ENCODE measurements at places on chromosomes 1 and 21. TPM values are rescaled to one million over a fixed set of nuclear protein-coding genes. Genes with fewer than 3 reads are reported as not detected.

- no peak overlapping the region for H3K4me3 ChIP-seq
- DNase-seq: no peak
- no peaks in the 10 kb centered on the region for H3K27me3 ChIP-seq
- H3K27ac ChIP-seq: no peak overlapping the region
These were observed 4.4 kb downstream of the TMEM200B start for GRCh38 chr1:29119121-29119929.

DNA sequence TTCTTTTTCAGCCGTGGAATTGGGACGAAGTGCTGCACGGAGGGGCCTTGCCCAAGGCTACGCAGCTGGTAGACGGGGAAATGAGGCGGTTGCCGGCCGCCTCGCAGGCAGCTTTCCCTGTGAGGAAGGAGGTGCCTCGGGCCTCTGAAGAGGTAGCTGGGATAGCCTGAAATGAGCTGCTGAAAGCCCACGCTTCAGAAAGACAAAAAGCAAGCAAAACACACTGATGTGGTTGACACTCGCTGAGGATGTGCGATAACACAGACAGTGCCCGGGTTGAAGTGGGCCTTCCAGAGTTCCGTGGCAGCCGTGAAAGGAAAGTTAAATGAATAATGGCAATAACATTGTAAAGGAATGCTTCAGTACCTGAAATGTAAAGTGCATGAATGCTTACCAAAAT, 47.2 kb downstream of the S1PR1 start:
- peak overlapping the region; percentile 83 for H3K27ac ChIP-seq
- peak overlapping the region; percentile 79 for H3K4me3 ChIP-seq
- DNase-seq: peak; percentile 48
- no peaks in the 10 kb centered on the region for H3K27me3 ChIP-seq
- H3K4me1 ChIP-seq: peaks cover 94% of the 10 kb centered on the region

The KIAA0040 gene
- total RNA-seq: 37.4 TPM

The E2F2 gene
- 24.7 TPM for total RNA-seq

The PODN gene
- not detected for total RNA-seq

GRCh38 chr1:231446138-231446537, 24.1 kb upstream of the EGLN1 start:
- no peaks in the 10 kb centered on the region for H3K4me1 ChIP-seq
- no peak overlapping the region for H3K27ac ChIP-seq
- no peak for DNase-seq
- no peak overlapping the region for H3K4me3 ChIP-seq

DNA sequence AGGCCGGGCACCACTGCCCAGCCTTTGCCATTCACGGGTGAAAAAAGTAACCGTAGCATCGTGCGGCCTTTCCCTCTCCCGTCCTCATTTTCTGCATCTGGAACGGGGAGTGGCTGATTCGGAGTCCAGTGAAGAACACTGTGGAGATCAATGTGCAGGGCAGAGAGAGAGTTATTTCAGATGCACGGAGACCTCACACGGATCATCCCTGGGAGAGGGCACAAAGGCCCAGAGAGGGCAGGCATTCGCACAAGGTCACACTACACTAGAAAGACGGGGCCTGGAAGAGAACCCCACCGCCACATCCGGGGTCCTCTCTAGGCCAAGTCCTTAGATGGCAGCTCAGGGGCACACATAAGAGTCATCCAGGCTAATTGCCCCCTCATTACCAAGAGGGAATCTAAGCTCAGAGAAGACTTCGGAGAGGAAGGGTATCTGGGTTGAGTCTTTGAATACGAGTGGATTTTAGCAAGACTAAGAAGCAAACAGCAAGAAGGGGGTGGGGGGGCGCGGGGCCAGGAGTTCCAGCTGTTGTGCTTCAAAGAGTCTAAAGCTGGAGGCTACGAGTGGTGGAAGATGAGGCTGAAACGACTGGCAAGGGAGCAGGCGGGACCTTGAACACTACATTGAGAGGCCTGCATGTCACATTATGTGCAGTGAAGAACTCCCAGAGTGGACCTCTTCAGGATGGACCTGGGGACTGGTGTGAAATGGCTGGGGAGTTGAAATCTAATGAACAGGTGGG, 857 bp downstream of the GPX7 start:
- peaks cover 2% of the 10 kb centered on the region for H3K36me3 ChIP-seq
- no peaks in the 10 kb centered on the region for H3K27me3 ChIP-seq
- peak; percentile 29 for DNase-seq
- H3K4me3 ChIP-seq: peak overlapping the region; percentile 90
- peaks cover 52% of the 10 kb centered on the region for H3K4me1 ChIP-seq

The CLEC20A gene
- total RNA-seq: not detected

The OR6F1 gene
- total RNA-seq: not detected

- peaks cover 1% of the 10 kb centered on the region for H3K36me3 ChIP-seq
- H3K27me3 ChIP-seq: no peaks in the 10 kb centered on the region
- H3K27ac ChIP-seq: no peak overlapping the region
These were observed 209.9 kb downstream of the FAF1 start for GRCh38 chr1:50750021-50750619.

The OR10J1 gene
- not detected for total RNA-seq

The LAMC1 gene
- total RNA-seq: 0.24 TPM

The LMX1A gene
- total RNA-seq: not detected

The CXADR gene
- total RNA-seq: 0.48 TPM

The ALPL gene
- not detected for total RNA-seq

The GJB4 gene
- total RNA-seq: not detected

GRCh38 chr21:39504230-39504629, 52.5 kb downstream of the SH3BGR start:
- H3K27me3 ChIP-seq: no peaks in the 10 kb centered on the region
- no peak overlapping the region for H3K27ac ChIP-seq
- no peaks in the 10 kb centered on the region for H3K36me3 ChIP-seq

DNA sequence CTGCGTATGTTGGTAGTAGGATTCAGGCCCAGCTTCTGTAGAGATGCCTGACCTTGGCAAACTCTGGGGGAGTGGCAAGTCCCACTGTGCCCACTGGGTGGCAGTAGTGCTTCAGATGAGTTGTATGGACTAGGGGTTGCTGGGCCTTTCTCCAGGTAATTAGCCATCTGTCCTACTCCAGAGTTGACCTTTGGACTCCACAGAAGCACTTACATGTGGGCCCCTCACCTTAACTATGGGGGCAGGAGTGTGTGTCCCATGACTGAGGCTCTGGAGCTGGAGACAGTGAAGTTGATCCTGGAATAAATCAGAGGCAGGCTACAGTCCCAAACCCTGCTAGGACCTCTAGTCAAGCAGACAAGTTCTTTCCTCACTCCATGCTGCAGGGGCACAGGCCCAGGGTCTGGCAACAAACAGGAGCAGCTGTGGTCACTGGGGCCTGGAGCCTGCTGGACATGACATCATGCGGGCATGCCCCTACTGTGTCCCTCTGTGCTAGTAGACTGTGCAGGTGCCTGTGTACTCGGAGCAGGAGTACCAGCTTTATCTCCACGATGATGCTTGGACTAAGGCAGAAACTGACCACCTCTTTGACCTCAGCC, 4.6 kb downstream of the DMAP1 start:
- H3K27ac ChIP-seq: no peak overlapping the region
- peaks cover 10% of the 10 kb centered on the region for H3K36me3 ChIP-seq
- H3K27me3 ChIP-seq: no peaks in the 10 kb centered on the region
- peak; percentile 78 for DNase-seq
- no peak overlapping the region for H3K4me3 ChIP-seq

All from activated T-cell treated with anti-CD3 and anti-CD28 coated beads, Interleukin-2, amount 50 U/mL, for 72 hours (primary cell).